NCI-H1694 (cell line): ENCODE measurements at places on chromosomes 3 and 15.

DNA sequence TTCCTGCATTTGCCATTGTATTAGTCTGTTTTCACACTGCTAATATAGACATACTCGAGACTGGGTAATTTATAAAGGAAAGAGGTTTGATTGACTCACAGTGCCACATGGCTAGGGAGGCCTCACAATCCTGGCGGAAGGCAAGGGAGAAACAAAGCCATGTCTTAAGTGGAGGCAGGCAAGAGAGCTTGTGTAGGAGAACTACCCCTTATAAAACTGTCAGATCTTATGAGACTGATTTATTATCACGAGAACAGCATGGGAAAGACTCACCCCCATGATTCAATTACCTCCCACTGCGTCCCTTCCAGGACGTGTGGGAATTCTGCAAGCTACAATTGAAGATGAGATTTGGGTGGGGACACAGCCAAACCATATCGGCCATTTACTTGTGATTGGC lies 27.8 kb downstream of the YEATS2 start:
- no peak for DNase-seq

GRCh38 chr3:59069838-59070237 lies 20.0 kb upstream of the CFAP20DC start:
- DNase-seq = no peak

- DNase-seq = no peak
Observed at GRCh38 chr15:101016581-101016980, 97.4 kb downstream of the LRRK1 start.

DNA sequence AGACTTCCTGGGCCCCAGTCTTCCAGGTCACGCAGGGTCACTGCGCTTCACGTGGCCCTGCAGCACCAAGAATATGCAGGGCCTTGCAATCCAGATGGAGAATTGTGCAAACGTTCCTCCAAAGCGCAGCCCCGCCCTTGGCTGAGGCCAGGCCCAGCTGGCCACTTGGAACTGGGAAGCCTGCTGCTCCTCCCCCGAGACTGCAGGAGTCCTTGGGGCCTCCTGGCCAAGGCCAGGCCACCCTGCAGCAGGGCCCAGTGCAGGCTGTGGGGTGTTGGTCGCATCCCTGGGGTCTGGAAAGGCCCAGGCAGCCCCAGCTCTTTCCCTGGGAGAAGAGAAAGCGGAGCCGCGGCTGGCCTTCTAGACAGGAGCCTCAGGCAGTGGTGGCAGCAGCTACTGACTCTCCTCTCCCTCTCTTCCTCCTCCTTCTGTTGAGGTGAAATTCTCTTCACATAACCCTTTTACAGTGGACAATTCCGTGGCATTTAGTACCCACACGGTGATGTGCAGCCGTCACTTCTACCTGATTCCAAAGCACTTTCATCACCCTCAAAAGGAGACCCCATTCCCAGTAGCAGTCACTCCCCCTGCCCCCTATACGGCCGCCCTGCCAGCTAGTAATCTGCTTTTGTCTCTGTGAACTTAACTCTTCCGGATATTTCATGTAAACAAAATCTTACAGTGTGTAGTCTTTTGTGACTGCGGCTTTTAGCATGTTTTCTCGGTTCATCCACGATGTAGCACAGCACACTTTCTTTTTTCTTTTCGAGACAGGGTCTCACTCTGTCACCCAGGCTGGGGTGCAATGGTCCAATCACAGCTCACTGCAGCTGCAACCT lies 103.9 kb downstream of the TMEM266 start:
- DNase-seq = no peak

- no peak for DNase-seq
Observed at GRCh38 chr3:76367281-76367680, 581.9 kb upstream of the ZNF717 start.

GRCh38 chr3:50430950-50431435 lies 71.7 kb upstream of the TMEM115 start:
- DNase-seq = no peak

DNA sequence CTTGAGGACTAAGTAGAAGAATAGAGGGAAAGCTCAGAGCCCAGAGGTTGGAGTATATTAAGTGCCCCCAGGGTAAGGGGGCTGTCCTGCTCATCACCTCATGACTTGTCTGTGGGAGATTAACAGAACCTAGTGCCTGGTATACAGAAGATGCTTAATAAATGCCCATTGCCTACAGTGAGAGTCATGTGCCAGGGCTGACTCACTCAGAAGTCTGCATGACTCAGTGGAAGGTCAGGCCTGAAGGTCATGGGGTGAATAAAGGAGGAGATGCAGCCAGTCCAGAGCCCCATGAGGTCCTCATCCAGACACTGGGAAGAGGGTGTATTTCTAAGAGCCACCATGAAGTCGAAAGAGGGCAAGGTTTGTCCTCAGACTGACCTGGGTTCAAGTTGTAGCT lies 62.5 kb upstream of the TLE3 start:
- no peak for DNase-seq

DNA sequence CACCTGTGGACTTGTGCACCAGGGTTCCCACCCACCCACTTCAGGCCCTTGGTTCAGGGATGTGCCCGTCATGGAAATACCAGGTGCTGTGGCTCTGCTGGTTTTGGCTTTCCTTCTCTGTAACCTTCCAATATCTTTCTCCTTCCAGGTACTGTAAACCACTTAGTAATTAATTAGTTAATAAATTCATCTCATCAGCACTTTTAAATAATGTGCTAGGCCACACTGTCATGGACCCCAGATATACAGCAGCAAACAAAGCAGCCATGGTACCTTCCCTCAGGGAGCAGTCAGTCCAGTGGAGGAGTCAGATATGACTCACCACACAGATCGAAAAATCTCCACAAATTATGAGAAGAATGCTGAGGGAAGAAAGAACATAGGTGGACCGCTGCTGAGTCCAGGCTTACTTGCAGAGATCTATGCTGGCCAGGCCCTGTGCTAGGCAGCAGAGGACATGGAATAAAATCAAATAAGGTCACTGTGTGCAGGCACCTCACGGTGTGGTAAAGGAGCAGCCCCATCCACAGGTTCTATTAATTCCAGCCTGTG lies 6.8 kb upstream of the GATA2 start:
- DNase-seq = no peak

- no peak for DNase-seq
Observed at GRCh38 chr3:184177331-184177731, 2.7 kb downstream of the AP2M1 start.

DNA sequence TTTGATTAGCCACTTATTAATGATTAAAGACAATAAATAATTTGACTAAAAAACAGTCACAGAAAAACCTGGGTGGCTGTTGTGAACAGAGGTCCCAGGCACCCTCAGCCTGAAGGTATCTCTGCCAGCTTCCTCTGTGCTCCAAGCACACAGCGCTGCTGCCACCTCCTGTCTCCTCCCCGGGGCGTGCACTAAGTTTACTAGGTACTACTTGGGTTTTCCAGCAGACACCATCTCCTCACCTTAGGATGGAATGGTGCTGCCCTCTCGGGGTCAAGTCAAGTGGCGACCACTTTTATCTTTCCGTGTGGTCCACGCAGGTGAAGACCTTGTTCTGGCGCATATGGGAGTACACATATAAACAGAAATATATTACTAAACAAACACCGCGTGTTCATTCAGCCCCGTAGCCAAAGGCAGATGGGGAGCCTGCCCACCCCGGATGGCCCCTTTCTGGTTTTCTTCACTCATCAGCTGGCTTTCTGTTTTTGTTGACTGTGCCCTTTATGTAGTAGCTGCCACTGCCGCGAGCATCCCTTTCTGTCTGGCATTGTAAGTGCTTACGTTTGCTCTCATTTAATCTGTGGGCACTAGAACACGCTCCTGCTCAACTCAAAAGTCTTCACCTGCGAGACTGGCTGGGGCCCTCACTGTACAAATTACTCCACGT lies 128.0 kb downstream of the LRIG1 start:
- no peak for DNase-seq

DNA sequence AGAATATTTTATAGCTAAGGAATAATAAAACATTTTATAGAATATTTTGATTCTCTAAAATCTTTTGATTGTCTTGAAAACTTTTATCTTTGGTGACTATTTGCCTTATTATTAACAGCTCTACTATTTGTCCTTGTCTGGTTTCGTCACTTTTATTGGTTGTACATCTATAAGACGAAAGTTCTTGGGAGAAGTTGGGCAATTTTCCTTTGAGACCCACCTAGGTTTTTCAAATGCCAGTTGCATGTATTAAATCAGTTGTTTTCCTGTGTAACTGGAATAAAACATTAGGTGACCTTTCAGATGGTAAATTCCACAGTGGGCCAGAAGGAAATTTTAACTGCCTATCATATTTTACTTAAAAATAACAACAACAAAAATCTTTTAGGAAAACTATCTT lies 1245.7 kb downstream of the SI start:
- DNase-seq = no peak

- no peak for DNase-seq
Observed at GRCh38 chr3:170992854-170993253, 33.7 kb downstream of the SLC2A2 start.

DNA sequence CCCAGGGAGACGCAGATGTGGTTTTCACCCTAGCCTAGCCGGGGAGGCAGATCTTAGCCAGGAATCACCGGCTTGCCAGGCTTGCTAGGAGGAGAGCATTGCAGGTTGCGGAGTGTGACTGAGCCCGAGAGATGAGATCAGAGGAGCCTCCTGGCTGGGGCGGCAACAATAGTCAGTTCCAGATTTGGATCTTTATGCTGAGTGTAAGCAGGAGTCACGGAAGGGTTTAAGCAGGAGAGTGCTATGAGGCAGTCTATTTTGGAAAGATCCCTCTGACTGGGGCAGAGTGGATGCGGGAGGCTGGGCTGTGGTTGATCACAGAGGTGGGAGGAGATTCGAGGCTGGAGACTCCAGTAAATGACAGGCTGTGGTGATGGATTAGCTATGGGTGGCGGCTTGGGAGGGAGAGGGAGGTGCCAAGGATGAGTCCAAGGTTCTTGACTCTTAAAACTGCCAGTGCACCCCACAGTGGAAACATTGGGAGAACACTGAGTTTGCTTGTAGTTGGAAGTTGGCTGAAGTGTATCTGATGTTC lies 10.4 kb upstream of the BAHD1 start:
- DNase-seq = no peak

DNA sequence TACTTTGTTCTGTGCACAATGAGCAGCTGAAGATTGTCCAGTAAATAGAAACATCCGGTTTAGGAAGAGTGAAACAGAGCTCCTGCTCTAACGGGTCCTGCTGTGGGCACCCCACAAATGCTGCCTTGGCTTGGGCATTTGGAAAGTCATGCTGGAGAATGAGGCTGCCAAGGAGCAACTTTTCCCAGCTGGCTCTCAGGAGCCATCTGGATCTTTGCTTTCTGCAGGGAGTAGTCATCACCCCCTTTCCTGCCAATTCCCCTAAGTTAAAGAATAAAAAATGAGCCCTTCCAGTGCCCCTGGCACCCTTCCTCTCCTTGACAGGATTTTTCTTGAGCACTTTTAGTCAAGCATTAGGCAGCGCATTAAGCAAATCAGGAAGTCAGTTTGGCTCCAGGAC lies 90.0 kb downstream of the FAM43A start:
- no peak for DNase-seq

GRCh38 chr3:127964816-127965215 lies 49.8 kb downstream of the KBTBD12 start:
- no peak for DNase-seq

GRCh38 chr15:29263289-29263688 lies 6.3 kb downstream of the NSMCE3 start:
- DNase-seq = no peak

DNA sequence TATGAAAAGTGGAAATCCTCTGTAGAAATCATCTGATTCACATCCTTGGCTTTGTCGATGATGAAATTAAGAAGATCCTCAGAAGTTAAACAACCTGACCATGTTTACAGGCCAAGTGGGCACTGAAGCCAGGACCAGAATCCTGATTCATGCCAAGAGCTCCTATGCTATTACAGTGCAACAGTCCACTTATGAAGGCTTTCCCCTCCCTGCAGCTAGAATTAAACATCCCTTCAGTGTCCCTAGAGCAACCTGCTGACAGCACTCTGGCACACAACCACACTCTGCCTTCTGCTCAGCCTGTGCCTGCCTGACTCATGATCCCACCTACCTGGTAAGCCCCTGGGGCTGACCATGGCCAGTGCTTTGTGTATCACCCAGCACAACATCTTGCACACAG lies 33.8 kb downstream of the TXNRD3 start:
- DNase-seq = peak; percentile 12

- DNase-seq = no peak
Observed at GRCh38 chr15:65416845-65417416, 5.8 kb downstream of the IGDCC4 start.

- DNase-seq = peak; percentile 21
Observed at GRCh38 chr15:79769069-79769481, 127.7 kb downstream of the MTHFS start.

- no peak for DNase-seq
Observed at GRCh38 chr3:13845806-13846205, 34.1 kb downstream of the WNT7A start.

GRCh38 chr3:104437131-104437750 lies 929.5 kb upstream of the ALCAM start:
- no peak for DNase-seq

DNA sequence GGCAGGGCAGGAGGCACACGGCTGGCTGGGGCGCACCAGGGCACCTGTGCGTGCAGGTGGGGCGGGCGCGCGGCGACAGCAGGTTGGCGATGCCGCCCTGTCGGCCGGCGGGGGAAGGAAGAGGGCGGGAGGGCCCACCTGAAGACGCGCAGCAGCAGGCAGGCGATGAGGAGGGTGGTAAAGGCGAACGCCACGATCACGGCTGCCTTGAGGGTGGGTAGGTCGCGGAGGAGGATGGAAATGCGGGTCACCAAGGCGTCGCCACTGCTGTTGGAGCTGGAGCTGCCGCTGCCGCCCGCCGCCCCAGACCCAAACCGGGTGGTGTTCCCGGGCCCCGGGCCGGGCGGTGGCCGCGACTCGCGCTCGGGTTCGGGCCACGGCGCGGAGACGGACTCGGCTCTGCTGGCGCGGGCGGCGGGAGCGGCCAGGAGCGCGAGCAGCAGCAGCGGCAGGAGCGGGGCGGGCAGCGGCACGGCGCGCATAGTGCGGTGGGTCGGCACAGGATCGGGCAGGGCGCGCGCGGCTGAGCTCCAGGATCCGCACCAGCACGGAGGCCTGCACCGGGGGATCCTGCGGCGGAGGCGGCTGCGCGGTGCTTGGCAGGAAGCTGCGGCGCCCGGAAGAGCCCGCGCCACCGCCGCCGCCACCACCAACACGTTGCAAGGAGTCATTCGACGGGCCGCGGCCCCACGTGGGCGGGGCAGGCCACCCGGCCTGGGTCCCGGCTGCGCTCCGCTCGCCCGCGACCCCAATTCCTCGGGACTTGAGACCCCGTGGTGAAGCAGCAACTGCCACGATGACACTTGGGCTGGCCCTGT lies at the start of gene FAM174B:
Gene FAM174B, minus strand, starts transcription at position 598 of the 818 bp plus-strand sequence.
- DNase-seq = no peak
